Glomerular endothelial cell (primary cell): ENCODE measurements at places on chromosomes 3 and 15. TPM values are rescaled to one million over a fixed set of nuclear protein-coding genes. Genes with fewer than 3 reads are reported as not detected.

Gene RNU5B-1
- total RNA-seq = not detected in 2 replicates

Gene LSAMP
- total RNA-seq = 2.1 and 12.9 TPM in 2 replicates

Gene ARHGAP11A
- total RNA-seq = 7.7 and 8.2 TPM in 2 replicates

Gene GNAI2
- total RNA-seq = 893 and 1,142 TPM in 2 replicates

Gene STRIT1
- total RNA-seq = not detected in 2 replicates

Gene CACNA1D
- not detected in 2 replicates for total RNA-seq

Gene ARL6IP5
- 115 and 128 TPM in 2 replicates for total RNA-seq

Gene PATL2
- 0.35 and 0.48 TPM in 2 replicates for total RNA-seq

Gene PTPRG
- total RNA-seq = 25.0 and 30.5 TPM in 2 replicates

Gene TUSC7
- total RNA-seq = not detected in 2 replicates

Gene TGM5
- not detected in 2 replicates for total RNA-seq

Gene CLDN16
- total RNA-seq = 0.06 and 2.5 TPM in 2 replicates

Gene BOC
- 2.2 and 4.2 TPM in 2 replicates for total RNA-seq

Gene C3orf85
- total RNA-seq = not detected in 2 replicates

Gene HESX1
- total RNA-seq = 0.58 and 1.0 TPM in 2 replicates

Gene SLC24A5
- total RNA-seq = not detected in 2 replicates
